ENCODE measurements at places on chromosomes 5 and 9.

DNA sequence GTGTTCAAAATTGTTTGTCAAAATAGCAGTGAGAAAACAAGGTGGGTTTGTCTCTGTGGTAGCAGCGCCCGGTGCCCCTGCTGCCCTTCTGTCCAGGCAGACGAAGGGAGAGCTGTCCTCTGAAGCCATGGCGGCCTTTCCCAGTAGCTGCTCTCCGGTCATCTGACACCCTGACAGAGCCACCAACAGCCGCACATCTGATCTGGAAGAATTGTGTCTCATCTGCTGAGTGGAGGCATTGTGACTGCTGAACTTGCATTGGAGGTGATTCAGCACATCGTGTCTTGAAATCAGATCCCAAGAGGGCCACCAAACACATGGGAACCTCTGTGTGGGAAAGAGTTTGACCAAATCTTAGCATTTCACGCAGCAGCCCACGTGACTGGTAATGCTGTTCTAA is 337.6 kb upstream of the IRX1 start:
- no peak for DNase-seq

DNA sequence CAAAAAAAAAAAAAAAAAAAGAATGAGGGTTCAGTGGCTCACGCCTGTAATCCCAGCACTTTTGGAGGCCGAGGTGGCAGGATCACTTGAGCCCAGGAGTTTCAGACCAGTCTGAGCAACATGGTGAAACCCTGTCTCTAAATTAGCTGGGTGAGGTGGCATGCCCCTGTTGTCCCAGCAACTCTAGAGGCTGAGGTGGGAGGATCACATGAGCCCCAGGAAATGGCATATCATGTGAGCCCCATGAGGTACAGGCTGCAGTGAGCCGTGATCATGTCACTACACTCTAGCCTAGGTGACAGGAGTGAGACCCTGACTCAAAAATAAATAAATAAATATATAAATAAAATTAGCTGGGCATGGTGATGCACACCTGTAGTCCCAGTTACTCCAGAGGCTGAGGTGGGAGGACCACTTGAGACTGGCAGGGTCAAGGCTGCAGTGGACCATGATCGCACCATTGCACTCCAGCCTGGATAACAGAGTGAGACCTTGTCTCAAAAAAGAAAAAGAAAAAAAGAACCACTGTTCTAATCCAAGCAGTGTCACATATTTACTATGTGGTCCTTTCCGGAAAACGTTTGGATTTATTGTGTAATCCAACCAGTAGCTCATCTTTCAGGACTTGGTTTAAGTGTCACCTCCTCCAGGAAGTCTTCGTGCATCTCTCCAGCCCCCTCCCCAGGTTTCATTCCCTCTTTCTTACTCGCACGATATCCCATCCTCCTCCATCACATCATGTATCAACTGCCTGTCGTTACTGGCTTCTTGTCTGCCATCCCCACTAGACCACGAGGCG is 12.3 kb upstream of the SPOUT1 start:
- DNase-seq, result no peak

DNA sequence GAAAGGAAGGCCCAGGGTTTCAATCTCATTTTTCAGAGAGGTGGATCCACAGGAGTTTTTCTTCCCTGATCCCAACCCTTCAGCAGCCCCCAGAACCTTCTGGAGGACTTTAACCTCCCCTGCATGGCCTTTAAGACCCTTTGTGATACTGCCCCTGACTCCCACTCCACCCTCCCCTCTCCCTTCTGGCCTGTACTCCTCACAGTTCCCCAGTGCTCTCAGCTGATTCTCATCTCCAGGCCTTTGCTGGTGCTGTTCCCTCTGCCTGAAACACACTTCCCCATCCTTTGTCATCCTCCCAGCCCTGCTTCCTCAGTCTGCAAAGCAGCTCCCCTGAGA is 18.5 kb downstream of the NEURL1B start:
- no peak for DNase-seq

GRCh38 chr9:14107977-14108376 is 206.0 kb downstream of the NFIB start:
- DNase-seq, result no peak

DNA sequence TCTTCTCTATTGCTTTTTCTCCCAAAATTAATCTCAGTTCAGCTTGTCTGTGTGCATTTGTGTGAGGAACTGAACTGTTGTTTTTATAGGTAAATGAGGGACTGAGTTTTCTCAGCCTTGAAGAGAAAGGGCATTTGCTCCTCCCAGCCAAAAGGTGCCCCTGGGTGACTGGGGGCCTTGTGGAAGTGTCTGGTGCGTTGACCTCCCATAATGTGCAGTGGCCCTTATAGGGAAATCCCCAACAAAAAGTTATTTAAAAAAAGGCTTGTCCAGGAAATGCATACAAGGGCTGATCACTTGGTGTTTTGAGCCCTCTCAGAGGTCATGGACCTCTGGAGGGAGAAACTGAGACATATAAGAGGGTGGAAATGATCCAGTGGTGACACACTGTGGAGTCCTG is 239.7 kb upstream of the KLF9 start:
- DNase-seq, result no peak

DNA sequence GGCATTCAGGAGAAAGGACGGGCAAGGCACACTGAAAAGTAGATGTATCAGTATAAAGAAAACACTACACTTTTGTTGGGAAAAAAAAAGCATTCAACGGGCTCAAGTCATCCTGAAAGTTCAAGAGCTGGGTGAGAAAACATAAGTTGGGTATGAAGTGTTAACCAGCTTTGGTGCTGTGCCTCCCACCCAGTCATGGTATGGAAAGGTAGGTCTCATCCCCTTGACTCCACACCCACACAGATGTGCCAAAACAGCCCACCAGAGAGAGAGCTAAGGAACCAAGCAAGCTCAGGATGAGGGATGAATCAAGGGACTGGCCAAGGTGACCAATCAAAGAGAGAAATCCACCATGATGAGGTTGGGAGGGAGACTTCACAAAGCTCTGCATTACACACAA is 54.7 kb downstream of the ESM1 start:
- DNase-seq, result no peak

DNA sequence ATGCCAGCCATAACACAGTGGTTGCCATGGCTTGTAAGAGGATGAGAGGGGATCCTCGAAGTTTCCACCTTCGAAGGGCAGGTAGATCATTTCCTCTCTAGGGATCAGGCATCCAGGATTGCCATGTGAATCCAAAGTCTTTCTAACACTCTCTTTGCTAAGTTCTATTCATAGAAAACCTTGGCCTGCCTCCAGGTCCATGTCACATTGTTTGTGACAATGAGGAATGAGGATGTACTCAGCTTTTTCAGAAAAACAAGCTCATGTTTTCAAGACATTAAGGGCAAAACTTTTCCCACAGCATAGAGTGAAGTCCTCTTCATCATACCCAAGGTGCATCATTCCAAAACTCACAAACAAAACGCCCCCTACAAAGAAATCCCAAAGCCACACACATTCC is 19.6 kb downstream of the ESM1 start:
- no peak for DNase-seq

GRCh38 chr5:163614787-163615186 is 109.4 kb downstream of the MAT2B start:
- DNase-seq, result no peak

DNA sequence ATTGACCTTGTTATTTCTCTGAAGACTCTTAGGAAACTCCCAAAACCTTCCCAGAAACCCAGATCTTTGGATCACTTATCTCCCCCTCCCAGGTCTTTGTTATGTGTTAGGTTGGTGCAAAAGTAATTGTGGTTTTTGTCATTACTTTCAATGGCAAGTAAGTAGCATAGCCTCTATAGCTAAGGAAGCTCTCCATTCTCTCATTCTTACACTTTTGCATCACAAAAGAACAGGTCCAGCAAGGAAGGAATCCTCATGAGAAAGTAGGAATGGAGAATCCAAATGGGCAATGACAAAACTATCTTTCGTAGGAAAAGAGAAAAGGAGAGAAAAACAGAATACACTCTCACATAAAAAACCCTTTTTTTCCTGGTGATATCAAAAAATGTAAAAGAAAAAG is 81.3 kb upstream of the ELAVL2 start:
- DNase-seq, result no peak

GRCh38 chr9:120175031-120175430 is 404.9 kb downstream of the CDK5RAP2 start:
- DNase-seq, result no peak

DNA sequence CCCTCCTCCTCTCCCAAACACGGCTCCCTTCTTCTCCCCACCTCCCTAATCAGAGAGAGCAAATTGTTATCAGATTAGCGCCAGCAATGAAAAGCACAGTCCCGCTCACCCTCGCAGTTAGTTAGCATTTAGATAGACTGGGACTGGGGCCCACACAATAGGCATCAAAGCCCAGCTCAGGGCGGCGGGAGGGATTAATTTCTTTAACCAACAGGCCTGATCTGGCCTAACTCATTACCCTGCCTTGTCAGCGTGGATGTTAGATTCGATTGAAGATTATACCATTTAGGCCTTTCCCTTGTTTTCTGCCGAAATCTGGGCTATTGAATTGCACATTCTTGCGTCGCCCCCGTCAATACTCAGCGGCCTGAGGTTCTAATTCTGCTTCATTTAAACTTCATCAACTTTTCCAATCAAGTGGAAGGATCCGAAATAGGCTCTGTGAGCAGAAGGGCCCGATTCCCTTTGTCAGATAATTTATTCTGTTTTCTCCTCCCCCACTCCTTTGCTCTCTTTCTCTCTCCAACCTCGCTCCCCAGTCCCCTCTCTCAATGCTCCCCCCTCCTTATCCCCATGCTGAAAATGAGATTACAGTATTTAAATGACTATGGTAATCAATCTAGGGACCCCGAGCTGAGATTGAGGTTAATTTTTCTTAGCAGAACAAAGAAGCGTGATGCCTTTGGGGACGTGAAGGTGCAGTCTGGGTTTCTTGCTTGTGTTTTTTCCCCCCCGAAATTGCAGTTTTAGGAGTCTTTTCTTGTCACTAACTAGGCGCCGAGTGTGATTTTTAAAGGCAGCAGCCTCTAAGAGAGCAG is 15.1 kb downstream of the CFAP77 start:
- no peak for DNase-seq

- DNase-seq, result no peak
These were observed 158.0 kb downstream of the TRIO start for GRCh38 chr5:14301186-14301585.

DNA sequence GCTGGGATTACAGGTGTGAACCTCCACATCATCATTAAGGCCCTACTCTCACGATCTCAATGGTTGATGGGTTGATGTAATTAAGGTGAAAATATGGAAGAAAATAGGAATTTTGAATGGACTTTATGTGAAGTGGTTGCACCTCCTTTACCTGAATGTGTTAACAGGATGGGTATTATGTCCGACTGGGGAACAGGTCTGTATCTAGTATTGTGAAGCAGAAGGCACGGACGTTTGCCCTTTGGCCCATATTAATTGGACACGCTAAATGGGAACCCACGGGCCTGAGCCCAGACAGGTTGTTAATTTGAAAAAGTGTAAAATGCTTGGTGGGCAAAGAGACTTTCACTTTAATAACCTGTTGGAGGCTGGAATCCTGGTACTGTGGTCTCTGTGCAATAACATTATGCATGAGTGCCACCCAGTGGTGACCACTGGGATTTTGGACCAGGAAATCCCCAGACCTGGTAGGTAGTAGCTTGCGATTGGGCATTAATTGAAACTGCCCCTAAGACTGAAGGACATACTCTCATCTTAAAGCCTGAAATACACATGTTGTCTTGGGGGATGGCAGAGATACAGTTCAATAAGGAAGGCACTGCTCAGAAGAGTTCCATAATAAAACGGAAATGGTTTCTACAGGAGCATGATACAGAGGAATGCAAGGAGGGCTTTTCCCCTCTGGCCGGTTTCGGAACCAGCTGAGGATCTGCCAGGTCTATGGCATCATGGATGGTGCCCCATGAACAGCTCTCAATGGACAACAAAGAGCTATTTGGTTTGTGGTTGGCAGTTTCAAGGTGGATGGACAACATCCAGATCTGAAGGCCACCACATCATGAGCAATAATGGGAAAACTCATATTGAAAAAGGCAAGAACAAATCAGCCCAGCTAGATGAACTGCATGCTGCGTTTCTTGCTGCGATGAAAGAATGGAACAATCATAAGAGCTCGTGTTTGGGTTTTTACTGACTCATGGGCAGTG is 26.2 kb upstream of the BICD2 start:
- peak; percentile 71 for DNase-seq

DNA sequence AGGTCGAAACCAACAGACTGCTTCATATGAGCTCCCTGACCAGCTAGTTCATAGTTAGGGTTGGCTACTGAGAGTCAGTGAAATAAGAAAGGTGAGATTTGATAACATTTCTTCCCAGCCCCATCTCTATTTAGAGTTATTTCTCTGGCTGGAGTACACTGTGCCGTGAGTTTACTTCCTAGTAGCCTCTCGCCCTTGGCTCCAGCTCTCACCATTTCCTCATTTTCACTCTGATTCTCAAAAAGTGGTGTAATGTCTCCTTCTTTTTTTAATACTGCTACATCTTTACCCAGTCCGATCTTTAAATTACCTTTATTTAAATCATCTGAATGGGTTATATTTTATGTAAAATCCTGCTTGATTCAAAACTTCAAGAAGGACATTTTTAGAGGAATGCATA is 100.4 kb upstream of the FAM174A start:
- no peak for DNase-seq

GRCh38 chr5:160774666-160775315 is 77.2 kb downstream of the ATP10B start:
- DNase-seq, result no peak

- no peak for DNase-seq
These were observed 40.4 kb upstream of the CTNNA1 start for GRCh38 chr5:138712791-138713190.

DNA sequence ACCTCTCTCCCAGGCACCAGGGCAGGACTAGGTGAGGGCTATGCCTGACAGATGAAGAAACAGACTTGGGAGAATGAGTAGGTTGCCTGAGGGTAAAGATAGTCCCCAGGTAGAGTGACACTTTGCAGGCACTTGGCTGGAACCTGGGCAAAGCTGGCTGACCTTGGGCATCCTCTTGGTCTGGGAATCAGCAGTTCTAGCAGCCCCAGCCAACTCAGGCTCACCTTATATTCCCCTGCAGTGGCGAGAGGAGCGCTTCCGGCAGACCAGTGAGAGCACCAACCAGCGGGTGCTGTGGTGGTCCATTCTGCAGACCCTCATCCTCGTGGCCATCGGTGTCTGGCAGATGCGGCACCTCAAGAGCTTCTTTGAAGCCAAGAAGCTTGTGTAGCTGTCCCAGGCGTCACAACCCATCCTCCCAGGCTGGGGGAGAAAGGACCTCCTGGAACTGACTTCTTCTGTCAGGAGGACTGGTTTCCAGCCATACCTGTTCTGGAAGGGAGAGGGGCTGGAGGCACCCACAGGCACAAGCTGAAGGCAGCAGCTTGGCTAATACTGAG is 3.1 kb downstream of the TMED9 start:
- DNase-seq, result no peak

- no peak for DNase-seq
These were observed 155.7 kb downstream of the CDK5RAP2 start for GRCh38 chr9:120424248-120424647.

GRCh38 chr5:100861148-100861547 is 41.9 kb downstream of the ST8SIA4 start:
- no peak for DNase-seq

GRCh38 chr5:402615-403359 is 40.2 kb upstream of the EXOC3 start:
- DNase-seq, result no peak

GRCh38 chr9:19231126-19231903 is 822 bp downstream of the DENND4C start:
- peak; percentile 28 for DNase-seq

- DNase-seq, result no peak
These were observed 61.0 kb downstream of the IPPK start for GRCh38 chr9:92608909-92609445.

Data from iris pigment epithelial cell (primary cell).